ENCODE measurements at places on chromosomes 6 and 20.

DNA sequence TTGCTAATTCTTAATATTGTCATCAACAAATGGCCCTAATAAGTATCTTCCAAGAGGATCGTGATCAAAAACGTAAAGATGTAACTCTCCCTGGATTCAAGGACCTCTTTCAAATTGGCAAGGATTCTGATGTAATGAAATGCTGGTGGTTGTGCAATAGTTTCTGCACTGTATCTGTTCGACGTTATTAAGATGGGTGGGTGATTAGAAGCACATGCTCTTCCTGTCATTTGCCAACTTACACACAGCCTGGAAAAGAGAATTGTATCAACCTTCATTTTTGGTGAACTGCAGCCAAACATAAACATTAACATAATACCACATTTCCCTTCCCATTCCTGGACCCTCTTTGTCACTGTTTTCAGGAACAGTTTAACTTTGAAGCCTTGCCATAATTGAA is 9.8 kb downstream of the FOXQ1 start:
- DNase-seq: no peak

DNA sequence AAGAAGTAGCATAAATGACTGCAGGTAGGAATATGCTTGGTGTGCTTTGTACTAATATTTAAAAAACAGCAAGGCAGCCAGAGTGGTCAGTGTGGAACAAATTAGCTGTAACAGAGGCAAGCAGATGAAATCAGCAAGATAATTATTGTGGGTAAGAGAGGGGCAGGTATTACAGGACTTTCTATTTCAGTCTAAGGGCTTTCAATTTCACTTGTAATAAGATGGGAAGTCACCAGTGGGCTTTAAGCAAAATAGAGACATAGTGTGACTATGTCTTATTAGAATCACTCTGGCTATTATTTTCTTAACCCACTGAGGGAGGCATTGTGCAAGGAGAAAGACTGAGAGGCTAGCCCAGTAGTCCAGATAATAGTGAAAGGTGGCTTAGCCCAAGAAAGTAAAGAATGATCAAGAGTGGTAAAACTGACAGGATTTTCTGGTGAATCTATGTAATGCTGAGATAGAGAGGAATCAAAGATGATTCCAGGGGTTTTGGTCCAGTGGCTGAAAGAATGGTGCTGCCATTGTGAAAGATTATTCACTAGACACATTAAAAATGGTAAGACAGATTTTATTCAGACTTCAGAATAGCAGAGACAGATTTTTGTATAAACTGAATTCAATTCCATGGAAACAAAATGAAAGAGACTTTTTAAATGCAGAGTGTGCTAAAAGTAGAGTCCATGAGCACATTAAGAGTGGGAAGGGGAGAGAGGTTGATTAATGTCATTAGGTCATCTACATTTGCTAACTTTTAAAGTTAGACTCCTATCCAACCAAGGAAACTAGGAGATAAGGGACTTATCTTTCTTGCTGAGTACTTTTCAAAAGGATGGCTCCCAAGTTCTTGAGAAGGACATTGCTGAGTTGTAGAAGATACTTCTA is 1136.0 kb downstream of the HACE1 start:
- DNase-seq: no peak

DNA sequence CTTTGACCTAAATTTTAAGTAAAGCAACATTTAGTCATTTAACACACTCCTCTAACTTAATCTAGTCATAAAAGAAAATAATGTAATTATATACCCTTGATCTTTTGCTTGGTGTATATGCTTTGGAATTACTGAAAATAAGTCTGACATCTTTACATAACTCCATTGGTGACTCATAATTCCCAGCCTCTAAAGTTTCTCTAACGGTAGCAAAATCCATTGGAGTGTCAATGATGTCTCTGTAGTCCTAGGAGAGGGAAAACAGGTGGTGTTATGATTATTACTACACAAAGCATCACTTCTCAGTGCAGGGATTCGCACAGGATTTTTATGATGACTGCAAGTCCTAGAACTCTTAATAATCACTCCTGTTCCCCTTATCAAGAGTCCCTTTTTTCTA is 80.2 kb downstream of the IRAK1BP1 start:
- no peak for DNase-seq

DNA sequence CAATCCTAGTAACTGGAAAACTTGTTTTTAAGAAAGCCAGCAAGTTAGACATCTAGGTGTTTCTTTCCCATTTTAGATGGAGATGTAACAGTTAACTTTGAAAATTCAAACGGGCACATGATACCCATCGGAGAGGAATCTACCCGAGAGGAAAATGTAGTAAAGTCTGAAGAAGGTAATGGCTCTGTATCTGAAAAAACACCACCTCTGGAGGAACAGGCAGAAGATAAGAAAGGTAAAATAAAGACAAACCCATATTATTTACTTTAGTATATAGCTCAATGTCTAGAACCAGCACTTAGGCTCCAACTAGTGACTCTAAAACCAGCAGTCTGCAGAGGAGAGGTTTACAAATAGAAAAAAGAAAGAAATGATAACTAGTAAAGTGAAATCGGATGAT is 75.9 kb downstream of the PHACTR2 start:
- no peak for DNase-seq

GRCh38 chr6:132719736-132720448 is 6.0 kb upstream of the VNN1 start:
- no peak for DNase-seq

GRCh38 chr6:75149240-75149639 is 56.6 kb downstream of the COL12A1 start:
- no peak for DNase-seq

- no peak for DNase-seq
These were observed 103.0 kb upstream of the SYNDIG1 start for GRCh38 chr20:24366336-24367004.

DNA sequence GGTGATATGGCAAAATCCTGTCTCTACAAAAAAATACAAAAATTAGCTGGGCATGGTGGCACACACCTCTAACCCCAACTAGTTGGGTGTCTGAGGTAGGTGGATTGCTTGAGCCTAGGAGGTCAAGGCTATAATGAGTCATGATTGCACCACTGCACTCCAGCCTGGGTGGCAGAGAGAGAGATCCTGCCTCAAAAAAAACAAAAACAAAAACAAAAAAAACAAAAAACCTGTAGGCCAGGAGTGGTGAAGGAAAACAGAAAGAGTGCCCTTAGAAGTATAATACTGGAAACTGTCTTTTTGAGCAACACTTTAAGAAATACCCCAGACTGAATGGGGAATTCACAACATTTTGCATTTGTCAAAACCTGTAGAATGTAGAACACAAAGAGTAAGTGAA is 85.3 kb downstream of the JARID2 start:
- no peak for DNase-seq

DNA sequence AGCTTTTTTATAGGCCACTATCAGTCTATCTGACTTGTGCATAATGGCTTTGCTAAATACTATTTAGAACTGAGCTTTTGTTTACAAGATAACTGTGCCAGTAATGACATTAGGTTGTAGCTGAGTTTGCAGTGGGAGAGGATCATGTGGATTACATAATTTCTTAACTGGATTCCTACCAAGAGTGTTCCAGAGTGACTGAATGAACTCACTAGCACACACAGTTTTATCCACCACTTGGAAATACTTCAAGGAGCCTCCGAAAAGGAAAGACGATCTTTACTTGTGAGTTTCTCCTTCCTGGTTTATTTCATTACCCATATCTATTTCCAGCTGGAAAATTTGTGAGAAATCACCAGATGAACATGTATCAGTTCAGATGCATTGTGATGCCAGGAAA is 10.9 kb upstream of the SYNE1 start:
- no peak for DNase-seq

- no peak for DNase-seq
These were observed 379.5 kb upstream of the GJE1 start for GRCh38 chr6:141753180-141753579.

- no peak for DNase-seq
These were observed 234.8 kb downstream of the NRN1 start for GRCh38 chr6:5771759-5772390.
